ENCODE measurements at places on chromosomes 7 and 10.

- DNase-seq = no peak
These were observed 34.5 kb downstream of the SNX10 start for GRCh38 chr7:26326211-26326610.

- DNase-seq = peak; percentile 84
These were observed 4.7 kb upstream of the SPAG6 start for GRCh38 chr10:22340329-22341189.

DNA sequence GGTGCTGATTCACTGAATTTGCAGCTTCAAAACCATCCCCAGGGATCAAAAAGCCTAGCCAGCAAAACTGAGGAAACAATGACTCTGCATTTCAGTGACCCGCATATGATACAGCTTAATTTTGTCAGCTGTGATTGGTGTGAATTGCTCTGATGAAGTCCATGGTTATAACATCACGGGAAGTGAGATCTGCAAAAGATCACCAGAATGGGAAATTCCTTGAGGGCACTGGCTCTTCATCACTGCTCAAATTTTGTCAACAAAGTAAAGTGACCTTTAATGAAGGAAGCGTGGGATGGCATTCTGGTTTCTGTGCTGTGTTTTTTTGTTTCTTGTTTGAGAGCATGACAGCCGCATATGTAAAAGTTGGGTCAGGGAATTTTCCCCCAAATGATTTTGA lies 745.9 kb downstream of the GATA3 start:
- DNase-seq = no peak

DNA sequence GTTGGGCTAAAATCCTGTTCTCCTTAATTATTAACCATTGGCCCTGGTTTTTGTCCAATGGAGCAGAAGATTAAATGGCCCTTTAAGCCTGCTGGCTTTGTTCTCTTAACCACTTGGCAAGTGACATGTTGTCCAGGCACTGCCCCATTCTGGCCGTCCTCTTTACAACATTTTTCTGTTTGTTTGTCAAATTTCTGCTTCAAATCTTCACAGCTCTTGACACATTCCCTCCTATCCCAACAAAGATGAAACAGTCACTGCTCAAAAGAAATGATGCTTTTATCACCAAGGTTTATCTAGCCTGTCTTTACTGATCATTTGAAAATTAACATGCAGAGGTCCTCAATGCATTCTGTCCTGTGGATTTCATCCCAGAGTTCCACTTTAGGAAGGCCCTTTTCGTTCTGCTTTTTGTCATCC lies 700.4 kb downstream of the KCNMA1 start:
- no peak for DNase-seq

- no peak for DNase-seq
These were observed 76.8 kb downstream of the NPSR1 start for GRCh38 chr7:34734771-34735170.

DNA sequence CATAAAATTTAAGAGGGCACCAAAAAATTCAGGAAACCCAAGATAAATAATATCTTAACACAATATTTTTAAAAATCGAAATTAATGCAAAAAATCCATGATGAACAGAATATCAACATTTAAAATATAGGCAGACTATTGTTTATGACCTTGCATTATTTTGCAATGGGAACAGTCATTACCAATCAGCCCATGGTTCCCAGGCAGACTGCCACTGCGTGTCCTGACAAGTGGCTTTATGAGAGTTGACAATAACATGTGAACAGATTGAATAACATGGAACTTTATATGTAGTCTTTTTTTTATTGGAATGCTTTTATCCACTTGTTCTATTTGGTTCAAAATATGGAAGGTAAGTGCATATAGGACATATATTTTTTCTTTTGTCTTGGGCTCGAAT lies 3.1 kb upstream of the AVPI1 start:
- DNase-seq = no peak

- no peak for DNase-seq
These were observed 4.6 kb downstream of the DCLRE1C start for GRCh38 chr10:14949291-14949690.

DNA sequence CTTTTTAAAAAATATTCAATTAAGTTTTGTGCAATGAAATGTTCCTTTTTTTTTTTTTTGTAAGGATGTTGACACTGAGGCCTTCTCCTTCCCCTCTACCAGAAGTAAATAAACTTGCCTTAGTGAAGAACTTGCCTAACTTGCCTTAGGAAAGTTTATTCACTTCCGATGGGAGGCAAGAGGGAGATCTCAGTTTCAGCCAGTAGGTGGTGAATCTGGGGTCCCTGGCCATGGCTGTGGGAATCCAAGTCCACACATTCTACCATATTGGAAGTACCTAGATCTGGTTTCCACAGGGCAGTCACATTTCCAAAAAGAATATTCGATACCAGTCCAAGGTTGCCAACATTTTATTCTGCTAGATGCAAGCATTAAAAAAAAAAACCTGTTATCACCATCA lies 270.9 kb downstream of the CCSER2 start:
- no peak for DNase-seq

GRCh38 chr7:12737373-12737772 lies 49.9 kb downstream of the ARL4A start:
- DNase-seq = no peak

DNA sequence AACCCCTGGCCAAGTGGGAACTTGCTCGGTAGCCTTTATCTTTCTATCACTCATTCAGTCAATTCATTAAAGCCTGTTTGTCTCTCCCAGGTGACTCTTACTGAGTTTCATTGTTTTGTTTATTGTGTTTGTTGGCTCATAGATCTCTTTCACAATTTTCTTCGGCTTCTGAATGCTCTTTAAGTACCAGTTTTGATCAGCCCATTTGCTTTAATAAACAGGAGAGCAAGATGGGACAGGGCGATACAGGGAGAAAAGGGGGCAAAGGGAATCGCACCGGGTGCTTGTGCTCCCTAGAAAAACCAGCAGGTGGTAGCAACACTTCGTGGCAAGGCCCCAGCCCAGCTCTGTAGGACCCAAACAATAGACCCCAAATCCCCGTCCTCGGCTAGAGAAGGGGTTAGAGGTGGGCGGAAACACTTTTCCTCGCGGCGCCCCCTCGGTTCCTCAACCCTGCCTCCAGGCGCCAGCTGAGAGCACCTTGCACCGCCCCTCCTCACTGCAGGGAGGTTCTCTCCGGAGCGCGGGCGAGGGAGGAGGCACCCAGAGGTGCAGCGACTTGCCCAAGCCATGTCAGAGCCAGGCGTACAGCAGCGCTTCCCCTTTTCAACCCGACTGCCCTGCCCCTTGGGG lies 1.0 kb upstream of the EPHB6 start:
- peak; percentile 67 for DNase-seq

- DNase-seq = no peak
These were observed 60.1 kb downstream of the IKZF1 start for GRCh38 chr7:50364645-50365044.

GRCh38 chr7:30251708-30252329 lies 32.6 kb upstream of the ZNRF2 start:
- no peak for DNase-seq

DNA sequence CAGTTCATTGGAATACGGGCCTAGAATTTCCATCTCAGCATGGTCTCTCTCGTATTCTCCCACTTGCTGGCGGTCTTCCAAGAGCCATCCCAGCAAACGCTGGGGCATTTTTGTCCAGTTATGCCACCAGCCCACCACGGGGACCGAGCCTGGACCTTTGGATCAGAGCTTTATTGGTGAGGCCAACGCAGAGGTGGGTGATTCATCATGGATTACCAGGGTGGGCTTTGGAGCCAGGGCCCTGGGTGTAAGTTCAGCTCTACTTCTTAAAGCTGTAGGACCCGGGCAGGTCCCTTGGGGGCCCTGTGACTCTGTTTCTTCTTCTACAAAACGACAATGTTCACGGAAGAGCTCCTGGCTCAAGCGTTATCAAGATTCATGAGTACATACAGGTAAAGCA lies 22.7 kb upstream of the PITRM1 start:
- DNase-seq = no peak

GRCh38 chr7:66301737-66302136 lies 96.6 kb downstream of the TPST1 start:
- no peak for DNase-seq

GRCh38 chr10:87794285-87794684 lies 23.7 kb downstream of the ATAD1 start:
- DNase-seq = no peak

DNA sequence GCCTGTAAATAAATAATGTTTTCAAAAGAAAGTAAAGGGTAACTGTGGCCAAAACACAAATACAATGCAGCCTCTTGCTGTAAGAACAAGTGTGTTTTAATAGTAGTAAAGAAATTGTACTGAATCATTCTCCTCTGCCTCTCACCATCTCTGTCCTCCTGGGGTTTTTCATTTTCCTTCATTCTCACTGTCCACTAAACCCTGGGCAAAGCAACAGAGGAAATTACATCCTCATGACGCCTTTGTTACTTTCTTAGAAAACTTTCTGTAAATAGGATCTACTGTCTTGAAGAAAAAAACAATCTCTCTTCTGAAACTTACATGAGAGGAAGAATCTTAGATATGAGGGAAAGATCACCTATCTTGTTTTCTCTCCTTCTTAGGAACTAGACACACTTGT lies 54.6 kb downstream of the ASB4 start:
- no peak for DNase-seq

GRCh38 chr7:24318326-24318725 lies 34.3 kb downstream of the NPY start:
- no peak for DNase-seq

- no peak for DNase-seq
These were observed 387.5 kb downstream of the CCSER2 start for GRCh38 chr10:84715911-84716310.

DNA sequence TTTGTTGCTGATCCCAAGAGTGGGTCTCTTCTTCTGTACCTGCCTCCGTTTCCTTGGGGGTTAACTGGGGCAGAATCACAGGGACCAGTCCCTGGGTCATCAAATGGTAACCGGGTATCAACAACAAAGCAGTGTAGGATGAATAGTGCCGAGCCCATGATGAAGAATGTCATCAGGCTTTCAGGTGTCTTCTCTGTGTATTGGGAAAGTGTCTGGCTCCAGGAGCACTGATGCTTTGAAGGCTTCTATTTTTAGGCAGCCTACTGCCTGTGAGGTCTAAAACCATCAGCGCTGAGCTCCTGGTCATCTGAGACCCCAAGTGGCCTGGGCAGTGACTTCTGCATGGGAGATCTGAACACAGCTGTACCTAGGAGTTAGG lies 48.2 kb upstream of the SHH start:
- DNase-seq = no peak

DNA sequence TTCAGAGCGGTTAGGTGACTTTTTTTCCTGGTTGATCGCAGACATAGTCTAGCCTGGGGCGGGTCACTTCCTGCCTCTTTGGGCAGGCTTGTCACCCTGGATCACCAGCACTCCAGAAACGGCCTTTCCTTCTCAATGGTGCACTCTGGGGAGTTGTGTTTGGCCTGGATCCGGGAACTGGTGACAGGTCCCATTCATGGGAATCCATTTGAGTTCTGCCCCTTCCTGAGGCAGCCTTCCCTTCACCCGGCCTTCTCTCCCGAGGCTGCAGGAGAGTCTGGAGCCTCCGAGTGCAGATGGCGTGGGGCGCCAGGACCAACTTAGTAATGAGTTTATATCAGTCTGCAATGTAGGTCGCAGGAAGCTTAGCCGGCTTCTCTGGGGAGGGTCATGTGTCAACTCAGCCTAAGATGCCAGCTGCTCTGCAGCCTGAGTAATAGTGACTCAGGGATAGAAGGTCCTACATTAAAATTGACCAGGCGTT lies 54.2 kb downstream of the TACR2 start:
- no peak for DNase-seq

- DNase-seq = no peak
These were observed 51.2 kb upstream of the GTF2I start for GRCh38 chr7:74606101-74606908.

GRCh38 chr10:78309536-78310237 lies 276.0 kb downstream of the RPS24 start:
- no peak for DNase-seq

DNA sequence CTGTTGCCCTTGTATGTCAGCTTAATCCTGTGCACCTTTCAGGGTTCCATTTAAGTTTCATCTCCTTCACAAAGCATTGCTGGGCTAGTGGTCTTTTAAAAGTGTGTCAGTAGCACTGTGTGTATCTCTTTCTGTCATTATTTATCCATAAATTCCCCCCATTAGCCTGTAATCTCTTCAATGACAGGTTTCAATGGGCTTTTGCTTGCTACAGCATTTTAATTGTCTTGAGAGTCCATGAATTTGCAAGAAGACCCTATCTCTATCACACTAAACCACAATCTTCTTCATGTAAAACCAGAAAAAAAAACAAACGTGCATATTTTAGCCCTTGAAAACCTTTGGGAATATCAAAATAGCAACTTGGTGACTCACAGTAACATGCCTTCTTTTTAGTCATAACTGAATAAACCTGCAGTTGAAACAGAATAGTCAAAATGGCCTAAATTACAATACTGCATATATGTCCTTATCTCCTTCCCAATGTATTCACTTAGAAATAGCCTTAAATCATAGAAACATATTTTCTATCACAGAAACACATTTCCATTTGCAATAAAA lies 118.6 kb downstream of the PON1 start:
- no peak for DNase-seq

DNA sequence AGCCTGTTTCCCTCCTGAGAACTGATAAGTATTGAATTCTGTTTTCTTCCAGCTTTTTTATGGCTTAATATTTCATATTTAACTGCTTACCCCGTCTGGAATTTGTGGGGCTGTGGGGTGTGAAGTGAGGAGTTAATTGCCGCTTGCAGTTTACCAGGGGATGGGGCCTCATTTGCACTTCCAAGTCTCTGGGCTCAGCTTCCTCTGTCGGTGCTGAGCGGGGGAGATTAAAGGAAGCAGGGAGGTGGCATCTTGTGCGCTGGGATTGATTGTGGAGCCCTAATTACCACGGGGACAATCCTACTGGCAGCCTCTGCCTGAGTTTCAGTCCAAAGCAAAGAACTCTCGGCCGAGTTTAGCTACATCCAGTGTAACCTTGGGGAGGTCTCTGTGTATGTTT lies 33.4 kb downstream of the ELFN1 start:
- DNase-seq = no peak

DNA sequence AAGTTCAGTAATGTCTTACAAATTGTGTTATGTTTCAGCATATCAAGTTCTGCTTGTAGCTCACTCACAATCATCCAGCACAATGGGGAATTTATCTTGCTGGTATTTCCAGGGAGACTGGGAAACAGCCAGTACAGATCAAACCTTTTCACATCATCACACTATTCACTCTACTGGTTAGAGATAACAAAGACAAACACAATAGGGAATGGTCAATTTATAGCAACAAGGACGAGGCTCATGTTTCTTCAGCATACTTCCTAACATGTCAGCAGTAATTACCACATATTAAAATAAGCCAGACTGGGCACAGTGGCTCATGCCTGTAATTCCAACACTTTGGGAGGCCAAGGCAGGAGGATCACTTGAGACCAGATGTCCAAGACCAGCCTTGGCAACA lies 38.3 kb downstream of the TOMM7 start:
- no peak for DNase-seq

DNA sequence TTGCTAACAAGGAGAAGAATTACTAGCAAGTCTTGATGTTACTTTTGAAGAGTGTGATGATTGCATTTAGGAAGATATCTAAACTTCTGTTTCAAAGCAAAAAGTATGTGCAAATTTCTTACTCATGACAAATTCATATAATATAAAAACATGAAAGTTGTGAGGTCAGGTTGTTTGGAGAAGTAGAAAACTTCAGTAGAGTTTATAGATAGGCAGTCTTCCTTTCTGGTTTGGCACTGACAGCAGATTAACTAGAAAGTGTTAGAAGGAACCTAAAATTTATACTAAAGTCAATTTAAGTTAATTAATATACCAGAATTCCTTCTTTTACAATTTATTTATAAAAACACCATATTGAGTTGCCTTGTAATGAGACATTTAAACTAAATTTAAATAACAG lies 16.9 kb downstream of the PTEN start:
- DNase-seq = no peak
